ENCODE measurements at places on chromosomes 2 and 18. TPM values are rescaled to one million over a fixed set of nuclear protein-coding genes. Genes with fewer than 3 reads are reported as not detected.

EFHD1 gene
- polyA plus RNA-seq = 12.4 TPM

HOXD4 gene
- polyA plus RNA-seq = not detected

CYP26B1 gene
- polyA plus RNA-seq = 1.2 TPM

RAB6C gene
- not detected for polyA plus RNA-seq

SPC25 gene
- polyA plus RNA-seq = 33.6 TPM

EMILIN1 gene
- 12.2 TPM for polyA plus RNA-seq

FLACC1 gene
- 1.7 TPM for polyA plus RNA-seq

REEP1 gene
- 19.3 TPM for polyA plus RNA-seq

LAMA3 gene
- polyA plus RNA-seq = not detected

COL6A3 gene
- polyA plus RNA-seq = 1.3 TPM

UGT1A8 gene
- polyA plus RNA-seq = not detected

SCN1A gene
- not detected for polyA plus RNA-seq

COL4A4 gene
- polyA plus RNA-seq = 0.16 TPM

NDC80 gene
- 40.1 TPM for polyA plus RNA-seq

GAREM2 gene
- polyA plus RNA-seq = 2.8 TPM

GLI2 gene
- polyA plus RNA-seq = 6.2 TPM

FZD7 gene
- polyA plus RNA-seq = 13.4 TPM

ERICH2 gene
- 2.9 TPM for polyA plus RNA-seq

CYP20A1 gene
- 15.9 TPM for polyA plus RNA-seq

SCG2 gene
- polyA plus RNA-seq = not detected

IHH gene
- polyA plus RNA-seq = not detected

CYS1 gene
- 0.10 TPM for polyA plus RNA-seq

MAL gene
- not detected for polyA plus RNA-seq

KCNG3 gene
- polyA plus RNA-seq = 0.20 TPM

SRBD1 gene
- 10.7 TPM for polyA plus RNA-seq

ABHD1 gene
- polyA plus RNA-seq = 2.0 TPM

RAB27B gene
- 0.59 TPM for polyA plus RNA-seq

L3MBTL4 gene
- polyA plus RNA-seq = 9.3 TPM

CFAP221 gene
- 13.6 TPM for polyA plus RNA-seq

EGR4 gene
- 0.31 TPM for polyA plus RNA-seq

DSC3 gene
- 1.5 TPM for polyA plus RNA-seq

ASXL3 gene
- 8.3 TPM for polyA plus RNA-seq

ZBTB7C gene
- 2.3 TPM for polyA plus RNA-seq

XIRP2 gene
- 0.51 TPM for polyA plus RNA-seq

SPDYA gene
- 2.1 TPM for polyA plus RNA-seq

ANKRD62 gene
- polyA plus RNA-seq = not detected
